Motor neuron (in vitro differentiated cells): ENCODE measurements at places on chromosomes 1 and 21.
A peak's percentile ranks its signal among the peaks of the same experiment; 100 is the strongest.

DNA sequence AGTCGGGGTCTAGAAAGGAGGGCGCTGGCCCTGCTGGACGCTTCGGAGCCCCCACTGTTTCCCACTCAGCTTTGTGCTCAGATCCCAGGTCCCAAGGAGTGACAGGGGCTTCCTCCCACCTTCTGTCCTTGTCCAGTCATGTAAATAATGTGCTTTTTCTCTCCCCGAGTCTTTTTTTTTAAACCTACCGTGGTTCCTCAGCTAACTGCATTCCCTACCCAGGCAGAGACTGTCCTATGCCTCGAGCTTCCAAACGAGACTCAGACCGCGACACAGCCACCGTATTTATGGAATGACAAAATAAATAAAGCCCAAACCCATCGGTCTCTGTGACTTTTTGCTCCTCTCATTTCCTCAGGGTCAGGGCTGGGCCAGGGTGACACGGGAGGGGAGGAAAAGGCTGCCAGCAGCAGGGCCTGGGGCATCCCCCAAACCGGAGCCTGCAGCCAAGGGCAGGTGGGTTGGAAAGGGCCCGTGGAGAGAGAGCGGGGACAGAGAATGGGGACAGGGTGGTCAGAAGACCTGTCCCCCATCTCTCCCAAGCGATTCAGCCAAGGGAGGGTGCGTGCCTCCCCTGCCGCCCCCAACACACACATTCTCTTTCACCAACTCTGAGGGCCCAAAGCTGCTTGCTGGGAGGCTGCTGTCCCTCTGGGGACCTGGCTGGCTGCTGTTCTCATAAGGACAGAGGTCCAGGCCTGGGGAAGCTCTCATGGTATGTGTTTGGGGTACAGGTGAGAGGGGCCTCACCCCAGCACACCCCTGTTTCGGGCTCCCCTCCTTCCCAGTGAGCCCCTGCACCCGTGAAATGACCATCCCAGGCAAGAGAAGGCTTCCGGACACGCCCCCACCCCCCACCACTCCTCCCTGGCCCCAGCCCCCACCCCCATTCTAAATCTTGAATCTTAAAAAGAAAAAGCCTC lies 55.4 kb downstream of the KCNAB2 start:
- peak; percentile 57 for ATAC-seq

GRCh38 chr1:81635816-81636215 lies 164.9 kb upstream of the ADGRL2 start:
- no peak for ATAC-seq

DNA sequence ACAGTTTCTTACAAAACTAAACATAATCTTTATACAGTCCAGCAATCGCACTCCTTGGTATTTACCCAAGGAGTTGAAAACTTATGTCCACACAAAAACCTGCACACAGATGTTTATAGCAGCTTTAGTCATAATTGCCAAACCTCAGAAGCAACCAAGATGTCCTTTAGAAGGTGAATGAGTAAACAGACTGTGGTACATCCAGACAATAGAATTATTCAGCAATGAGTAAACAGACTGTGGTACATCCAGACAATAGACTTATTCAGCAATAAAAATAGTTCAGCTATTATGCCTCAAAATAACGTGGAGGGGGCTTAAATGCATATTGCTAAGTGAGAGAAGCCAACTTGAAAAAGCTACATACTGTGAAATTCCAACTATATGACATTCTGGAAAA lies 87.0 kb upstream of the GALNT2 start:
- no peak for ATAC-seq

GRCh38 chr1:169796274-169796810 lies 1.6 kb upstream of the METTL18 start:
- ATAC-seq: no peak

DNA sequence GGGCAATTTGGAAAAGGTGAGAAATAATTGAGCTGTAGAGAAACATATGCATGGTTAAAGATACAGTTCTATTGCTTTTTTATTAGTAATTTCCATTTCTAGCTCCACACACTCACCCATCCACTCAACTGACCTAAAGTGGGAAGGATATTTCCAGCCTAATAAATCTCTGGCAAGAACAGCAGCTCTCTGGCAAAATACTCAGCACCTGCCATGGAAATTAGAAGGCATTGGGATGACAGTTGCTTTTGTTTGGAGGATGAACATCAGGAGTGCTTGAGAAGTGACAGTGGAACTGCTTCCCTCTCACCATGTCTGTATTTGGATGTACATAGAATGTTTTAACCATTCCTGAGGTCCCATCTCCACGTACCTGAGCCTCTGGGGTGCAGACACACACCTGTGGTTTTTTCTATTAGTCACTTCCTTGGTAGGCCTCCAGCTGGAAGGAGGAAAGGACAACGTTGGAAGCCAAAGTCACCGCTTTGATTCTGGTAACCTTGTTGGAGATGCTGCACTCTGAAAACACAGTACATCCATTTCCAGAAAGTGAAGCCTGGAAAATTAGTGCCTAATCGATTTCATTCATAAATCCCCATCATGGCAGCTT lies 62.3 kb upstream of the RUNX1 start:
- no peak for ATAC-seq

DNA sequence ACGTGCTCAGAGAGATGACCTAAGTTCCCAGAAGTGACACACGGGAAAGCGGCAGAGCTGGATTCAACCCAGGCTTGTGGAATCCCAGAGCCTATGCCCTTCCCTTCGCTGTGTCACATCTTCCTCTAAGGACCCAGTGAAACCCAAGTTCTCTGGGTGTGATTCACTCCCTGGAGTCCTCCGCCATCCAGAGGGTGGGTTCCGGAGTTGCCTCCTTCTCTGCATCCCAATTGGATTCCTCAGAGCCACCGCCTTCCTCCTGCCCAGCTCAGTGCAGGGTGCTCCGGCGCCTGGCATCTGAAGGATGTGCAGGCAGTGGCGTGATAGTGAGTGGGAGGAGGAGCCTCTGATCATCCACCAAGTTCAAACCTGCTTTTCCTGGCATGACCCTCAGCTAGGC lies 20.7 kb upstream of the RCC2 start:
- no peak for ATAC-seq

DNA sequence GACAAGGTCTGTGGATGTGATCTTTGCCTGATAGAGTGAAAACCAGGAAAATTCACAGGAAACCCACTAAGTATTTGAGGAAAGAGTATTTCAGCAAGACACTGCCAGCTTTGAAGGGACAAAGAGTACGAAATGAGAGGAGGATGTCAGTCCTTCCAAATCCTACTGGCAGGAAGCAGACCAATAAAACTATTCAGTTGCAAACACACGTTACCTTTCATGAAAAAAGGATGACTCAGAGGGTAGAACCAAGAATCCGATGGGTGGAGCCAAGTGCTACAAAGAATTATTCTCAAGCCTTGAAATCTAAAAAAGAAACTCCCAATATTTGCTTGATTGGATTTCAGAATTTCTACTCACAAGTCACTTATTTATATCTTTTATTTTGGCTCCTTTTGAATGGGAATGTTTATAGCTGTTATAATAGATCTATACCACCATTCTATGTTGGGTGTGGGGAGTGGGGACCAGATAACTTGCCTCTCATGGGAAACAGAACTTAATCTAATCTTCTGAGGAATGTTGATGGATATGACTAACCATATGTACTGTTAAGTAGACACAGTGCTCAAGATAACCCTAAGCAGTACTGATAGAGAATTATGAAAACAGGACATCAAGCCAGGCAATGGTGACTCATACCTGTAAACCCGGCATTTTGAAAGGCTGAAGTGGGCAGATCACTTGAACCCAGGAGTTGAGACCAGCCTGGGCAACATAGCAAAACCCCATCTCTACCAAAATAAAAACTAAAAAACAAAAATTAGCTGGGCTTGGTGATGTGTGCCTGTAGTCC lies 19.3 kb upstream of the HEATR1 start:
- ATAC-seq: no peak

DNA sequence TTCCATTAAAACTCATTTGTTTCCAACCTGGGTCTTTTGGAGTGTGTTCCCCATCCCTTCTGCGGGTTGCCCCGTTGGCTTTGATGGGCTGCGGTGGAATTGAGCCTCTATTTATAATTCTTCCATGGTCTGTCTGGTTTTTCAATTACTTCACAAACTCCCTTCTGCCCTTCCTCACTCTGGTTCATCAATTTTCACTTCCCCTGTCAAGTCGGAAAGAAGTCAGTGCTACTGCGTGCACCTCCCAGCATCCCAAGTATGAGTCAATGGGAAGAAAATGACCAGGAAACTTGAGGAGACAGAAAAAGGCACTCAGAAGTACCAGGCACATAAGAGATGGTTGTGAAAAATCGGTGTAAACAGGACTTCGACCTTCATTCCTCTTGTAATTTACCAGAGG lies 126.2 kb downstream of the KAZN start:
- ATAC-seq: no peak
